Heart left ventricle (tissue), 16 donors: ENCODE measurements at places on chromosomes 7 and 10. TPM values are rescaled to one million over a fixed set of nuclear protein-coding genes. Genes with fewer than 3 reads are reported as not detected.

DNA sequence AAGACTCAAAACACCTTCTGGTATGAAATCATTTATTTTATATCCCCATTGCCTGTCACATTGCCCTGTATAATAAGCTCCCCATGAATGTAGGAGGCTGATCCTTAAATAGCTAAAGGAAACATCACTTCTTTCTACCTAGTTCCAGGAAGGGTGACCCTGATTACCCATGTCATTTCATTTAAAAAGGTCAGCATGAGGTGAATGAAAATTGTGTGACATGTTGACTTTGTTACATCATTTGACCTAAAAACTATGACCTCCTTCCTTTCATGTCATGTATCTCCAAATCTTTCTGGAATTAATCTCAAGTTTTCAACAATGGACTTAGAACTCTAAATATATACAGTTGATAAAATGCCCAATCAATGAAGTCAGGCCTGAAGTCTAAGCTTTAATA is 161.5 kb downstream of the AHR start:
- DNase-seq, result no peak

The GBX1 gene
- 0.36 TPM for total RNA-seq

- peak; percentile 57 for DNase-seq
These were observed at the start of gene KCND2 for GRCh38 chr7:120272701-120273475. Gene KCND2 (plus strand): TSS chr7:120273175.

DNA sequence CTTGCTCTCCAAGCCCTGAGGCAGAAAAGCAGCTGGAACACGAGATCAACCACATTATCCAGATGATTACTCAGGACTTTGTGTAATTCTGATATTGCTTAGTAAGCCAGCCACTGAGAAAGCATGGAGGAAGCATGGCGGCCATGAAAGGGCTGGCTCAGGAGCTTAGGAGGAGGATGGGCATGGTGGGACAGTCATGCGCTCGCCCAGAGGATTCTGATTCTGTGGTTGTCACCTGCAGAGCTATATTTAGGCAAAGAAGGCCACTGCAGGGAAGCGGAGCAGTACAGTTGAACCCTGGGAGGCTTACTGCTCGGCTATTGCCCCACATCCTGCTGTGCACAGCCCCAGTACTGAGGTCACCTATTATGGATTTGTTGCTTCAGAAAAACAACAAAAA is 128.8 kb upstream of the DNAJB12 start:
- DNase-seq, result no peak

DNA sequence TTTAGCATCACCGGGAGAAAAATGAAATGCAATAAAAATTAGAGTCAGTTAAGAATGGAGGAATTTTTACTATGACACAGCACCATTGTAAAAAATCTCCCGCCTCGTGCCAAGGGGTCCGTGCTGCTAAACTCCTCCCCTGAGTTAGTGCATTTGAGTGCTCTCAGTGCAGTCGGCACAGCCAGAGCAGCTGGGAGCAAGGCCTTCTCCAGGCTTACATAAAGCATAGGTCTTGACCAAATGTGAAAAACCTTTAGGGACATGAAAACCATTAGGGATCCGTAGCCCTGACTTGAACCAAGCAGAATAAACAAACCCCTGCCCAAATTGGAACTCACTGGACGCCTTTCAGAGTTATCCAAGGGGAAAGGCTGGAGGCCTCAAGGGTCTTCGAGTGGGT is 152.6 kb downstream of the PLCE1 start:
- DNase-seq, result no peak

GRCh38 chr10:68700197-68700596 is 20.8 kb upstream of the CCAR1 start:
- DNase-seq, result no peak

The OPALIN gene
- not detected for total RNA-seq

GRCh38 chr7:7223250-7223649 is 40.9 kb downstream of the C1GALT1 start:
- no peak for DNase-seq

The CRHR2 gene
- 0.66 TPM for total RNA-seq

GRCh38 chr10:2067015-2067414 is 329.7 kb upstream of the ADARB2 start:
- DNase-seq, result no peak

The NRAP gene
- 999 TPM for total RNA-seq

The IFIT1 gene
- 13.8 TPM for total RNA-seq
